Fibroblast of villous mesenchyme (primary cell): ENCODE measurements at places on chromosomes 5 and 9.

GRCh38 chr9:89563571-89564345 lies 41.1 kb upstream of the GADD45G start:
- no peak for DNase-seq

- DNase-seq, result no peak
Measured at GRCh38 chr9:83312537-83312936, 225.7 kb downstream of the FRMD3 start.

GRCh38 chr9:80072451-80072850 lies 500.7 kb downstream of the TLE4 start:
- no peak for DNase-seq

GRCh38 chr9:89576404-89576839 lies 28.4 kb upstream of the GADD45G start:
- DNase-seq, result peak; percentile 61

- no peak for DNase-seq
Measured at GRCh38 chr5:5409151-5409810, 13.2 kb upstream of the ICE1 start.

GRCh38 chr9:122392284-122392683 lies 21.5 kb downstream of the PTGS1 start:
- DNase-seq, result no peak

GRCh38 chr9:97963232-97963631 lies 19.9 kb upstream of the ANP32B start:
- DNase-seq, result no peak

DNA sequence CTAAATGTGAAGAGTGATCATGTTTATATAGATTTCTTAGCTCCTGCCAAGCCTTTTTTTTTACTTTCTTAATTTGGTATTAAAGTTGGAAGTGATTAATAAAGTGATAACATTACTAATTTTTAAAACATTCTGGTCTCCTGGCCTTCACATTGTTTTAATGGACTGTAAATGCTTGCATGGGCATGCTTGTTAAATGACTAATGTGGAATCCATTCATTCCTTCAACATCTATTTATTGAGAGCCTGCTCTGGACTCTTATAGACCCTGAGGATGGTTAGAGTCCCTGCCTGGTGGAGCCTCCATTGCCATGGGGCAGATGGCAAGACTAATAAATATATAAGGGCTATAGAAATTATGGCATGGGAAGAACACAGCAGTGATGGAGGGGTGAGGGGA lies 103.5 kb downstream of the NTRK2 start:
- DNase-seq, result no peak

DNA sequence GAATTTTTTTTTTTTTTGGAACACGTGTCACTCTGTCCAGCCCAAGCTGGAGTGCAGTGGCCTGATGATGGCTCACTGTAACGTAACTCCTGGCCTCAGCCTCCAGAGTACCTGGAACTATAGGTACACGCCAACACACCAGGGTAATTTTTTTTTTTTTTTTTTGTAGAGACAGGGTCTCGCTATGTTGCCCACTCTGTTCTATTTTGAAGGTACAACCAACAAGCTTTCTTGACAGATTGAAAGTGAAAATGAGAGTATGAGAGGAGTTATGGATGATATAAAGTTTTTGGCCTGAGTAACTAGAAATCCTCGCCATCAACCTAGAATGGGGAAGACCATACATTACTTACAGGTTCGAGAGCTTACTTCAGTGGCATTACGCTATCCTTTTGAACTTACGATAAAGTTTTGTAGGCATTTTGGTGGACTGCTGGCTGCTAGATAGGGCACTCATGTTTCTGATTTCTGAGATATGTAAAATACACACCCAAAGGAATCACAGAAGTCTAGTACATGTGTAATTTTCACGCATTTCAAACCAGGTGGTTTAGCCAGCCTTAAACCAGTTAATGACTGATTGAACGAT lies 806 bp upstream of the CDC42SE2 start:
- DNase-seq, result no peak

DNA sequence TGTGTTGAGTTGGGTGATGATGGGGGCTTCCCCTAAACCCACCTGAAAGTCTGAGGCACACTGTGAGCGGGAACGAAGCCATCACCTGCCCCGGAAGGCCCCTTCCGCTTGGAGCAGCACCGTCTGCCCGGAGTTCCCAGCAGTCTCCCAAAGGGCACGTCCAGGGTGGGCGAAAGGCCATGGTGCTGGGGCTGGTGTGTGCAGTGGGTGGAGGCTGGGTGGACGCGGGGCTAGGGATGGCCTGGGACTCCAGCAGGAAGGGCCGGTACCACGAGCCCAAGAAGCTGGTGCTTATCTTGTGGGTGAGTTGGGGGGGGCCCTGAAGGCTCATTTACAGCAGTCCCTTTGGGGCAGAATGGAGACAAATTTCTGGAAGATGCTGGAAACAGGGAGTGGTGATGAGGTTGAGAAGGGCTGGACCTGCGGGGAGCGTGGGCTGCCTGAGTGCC lies 4.6 kb downstream of the FLT4 start:
- no peak for DNase-seq

DNA sequence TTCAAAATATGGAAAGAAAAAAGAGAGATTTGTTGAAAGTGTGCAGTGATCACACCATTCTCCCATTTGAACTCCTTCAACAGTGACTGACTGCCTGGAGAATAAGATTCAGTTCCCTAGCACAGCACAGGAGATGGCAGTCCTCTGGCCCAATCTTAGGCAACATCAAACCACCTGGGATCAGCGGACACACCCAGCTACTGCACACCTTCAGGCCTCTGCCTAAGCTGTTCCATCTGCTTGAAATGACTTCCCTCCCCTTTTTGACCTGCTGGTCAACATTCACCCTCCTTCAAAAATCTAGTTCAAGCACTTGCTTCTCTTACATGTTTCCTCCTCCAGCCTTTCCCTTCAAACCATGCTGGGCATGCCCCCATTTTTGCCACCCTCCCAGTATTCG lies 4.5 kb downstream of the MAPK9 start:
- no peak for DNase-seq

- peak; percentile 73 for DNase-seq
Measured at GRCh38 chr9:89606049-89606623, 1.3 kb downstream of the GADD45G start.

DNA sequence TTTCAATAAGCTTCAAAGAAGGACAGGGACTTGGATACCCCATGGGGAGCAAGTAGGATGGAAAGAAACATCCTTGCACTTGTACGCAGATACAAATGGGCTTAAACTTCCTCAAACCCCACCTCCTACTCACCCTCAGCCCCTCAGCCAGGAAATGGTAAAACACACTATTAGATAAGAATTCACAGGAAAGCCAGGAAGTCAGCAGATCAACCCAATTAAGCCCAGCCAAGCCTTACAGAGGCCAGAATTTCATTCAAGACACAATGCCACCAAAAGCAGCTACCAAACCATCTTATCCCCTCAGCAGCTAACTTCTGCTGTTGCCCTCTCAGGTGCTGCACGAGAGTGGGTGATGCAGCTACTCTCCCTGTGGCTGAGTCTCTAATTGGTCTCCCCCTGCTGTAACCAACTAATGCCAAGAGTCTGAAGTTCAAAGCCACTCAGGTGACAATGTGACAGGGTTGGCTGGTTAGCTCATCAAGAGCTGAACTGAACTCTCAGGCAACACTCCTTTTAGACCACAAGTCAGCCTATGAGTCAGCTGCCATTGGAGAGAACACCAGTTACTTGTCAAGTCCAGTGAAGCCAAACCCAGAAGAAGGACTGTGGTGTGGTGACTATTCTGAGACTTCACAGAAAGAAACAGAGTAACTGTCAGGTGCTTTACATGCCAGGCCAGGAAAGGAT lies 201.9 kb downstream of the ZNF608 start:
- DNase-seq, result no peak

- no peak for DNase-seq
Measured at GRCh38 chr5:151587796-151588555, 3.2 kb downstream of the FAT2 start.

DNA sequence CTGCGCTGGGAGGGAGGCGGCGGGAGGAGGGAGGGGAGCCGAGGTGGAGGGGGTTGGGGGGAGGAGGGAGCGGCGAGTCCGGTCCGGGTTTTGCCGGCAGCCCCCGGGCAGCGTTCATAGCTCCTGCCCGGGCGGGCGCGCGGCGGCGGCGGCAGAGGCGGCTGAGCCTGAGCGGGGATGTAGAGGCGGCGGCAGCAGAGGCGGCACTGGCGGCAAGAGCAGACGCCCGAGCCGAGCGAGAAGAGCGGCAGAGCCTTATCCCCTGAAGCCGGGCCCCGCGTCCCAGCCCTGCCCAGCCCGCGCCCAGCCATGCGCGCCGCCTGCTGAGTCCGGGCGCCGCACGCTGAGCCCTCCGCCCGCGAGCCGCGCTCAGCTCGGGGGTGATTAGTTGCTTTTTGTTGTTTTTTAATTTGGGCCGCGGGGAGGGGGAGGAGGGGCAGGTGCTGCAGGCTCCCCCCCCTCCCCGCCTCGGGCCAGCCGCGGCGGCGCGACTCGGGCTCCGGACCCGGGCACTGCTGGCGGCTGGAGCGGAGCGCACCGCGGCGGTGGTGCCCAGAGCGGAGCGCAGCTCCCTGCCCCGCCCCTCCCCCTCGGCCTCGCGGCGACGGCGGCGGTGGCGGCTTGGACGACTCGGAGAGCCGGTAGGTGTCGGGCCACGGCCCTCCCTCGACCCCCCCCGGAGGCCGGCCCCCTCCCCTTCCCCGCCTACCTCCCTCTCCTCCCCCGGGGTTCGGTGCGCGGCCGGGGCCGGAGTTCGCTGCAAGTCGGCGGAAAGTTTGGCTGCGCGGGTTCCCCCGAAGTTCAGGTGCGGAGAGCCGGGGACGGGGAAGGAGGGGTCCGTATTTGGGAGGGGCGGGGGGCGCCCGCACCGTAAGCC lies at the start of gene CXXC5:
CXXC5 (plus strand) TSS at position 145 of the 877 bp plus-strand sequence. CDS start 32,175 bp downstream, outside the sequence.
- DNase-seq, result peak; percentile 92

GRCh38 chr9:108113596-108113995 lies 624.0 kb upstream of the KLF4 start:
- no peak for DNase-seq

GRCh38 chr5:38601133-38601862 lies 44.9 kb upstream of the LIFR start:
- DNase-seq, result no peak

- no peak for DNase-seq
Measured at GRCh38 chr5:179234563-179235135, 110.6 kb downstream of the ADAMTS2 start.

GRCh38 chr9:6051511-6051950 lies 36.1 kb upstream of the RANBP6 start:
- no peak for DNase-seq

DNA sequence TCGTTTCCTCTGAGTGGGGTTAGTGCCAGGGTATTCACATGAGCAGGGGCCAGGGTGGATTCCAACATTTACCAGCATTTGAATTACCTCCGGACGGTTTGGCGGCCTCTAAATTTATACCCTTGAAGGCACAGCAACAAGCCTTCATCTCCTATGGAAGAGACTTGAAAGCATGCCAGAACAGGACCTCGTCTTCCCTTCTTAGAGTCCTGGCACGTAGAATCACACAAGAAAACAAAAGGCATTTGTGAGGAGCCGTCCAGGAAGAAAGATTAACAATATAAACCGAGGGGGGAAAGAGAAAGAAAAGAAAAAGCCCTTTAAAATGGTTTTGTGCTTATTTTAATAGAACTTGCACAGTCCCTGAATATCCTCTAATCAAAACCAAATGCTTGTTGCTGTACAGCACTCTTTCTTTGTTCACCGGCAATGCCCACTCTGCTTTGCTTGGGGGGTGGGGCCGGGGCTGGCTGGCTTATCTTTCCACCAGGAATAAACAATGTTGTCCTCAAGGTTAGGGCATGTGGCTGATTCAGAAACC lies 575.8 kb upstream of the ZNF462 start:
- no peak for DNase-seq

- peak; percentile 79 for DNase-seq
Measured at GRCh38 chr9:129550199-129550839, 70.6 kb downstream of the C9orf50 start.
